ENCODE measurements at places on chromosomes 5 and 9.

GRCh38 chr5:55483885-55484284 is 50.9 kb downstream of the PLPP1 start:
- no peak for DNase-seq

- no peak for DNase-seq
These were observed 210.2 kb upstream of the ITGA1 start for GRCh38 chr5:52577546-52577945.

GRCh38 chr5:55610542-55610941 is 75.8 kb upstream of the PLPP1 start:
- DNase-seq, result no peak

GRCh38 chr5:128637031-128637430 is 99.0 kb upstream of the FBN2 start:
- no peak for DNase-seq

- no peak for DNase-seq
These were observed 31.3 kb downstream of the FYB1 start for GRCh38 chr5:39187831-39188731.

- DNase-seq, result no peak
These were observed 409.0 kb downstream of the GADD45G start for GRCh38 chr9:90013778-90014177.

- no peak for DNase-seq
These were observed 177.3 kb downstream of the FGF1 start for GRCh38 chr5:142508591-142508990.

GRCh38 chr9:114806526-114806900 is 674 bp upstream of the TNFSF15 start:
- DNase-seq, result no peak

DNA sequence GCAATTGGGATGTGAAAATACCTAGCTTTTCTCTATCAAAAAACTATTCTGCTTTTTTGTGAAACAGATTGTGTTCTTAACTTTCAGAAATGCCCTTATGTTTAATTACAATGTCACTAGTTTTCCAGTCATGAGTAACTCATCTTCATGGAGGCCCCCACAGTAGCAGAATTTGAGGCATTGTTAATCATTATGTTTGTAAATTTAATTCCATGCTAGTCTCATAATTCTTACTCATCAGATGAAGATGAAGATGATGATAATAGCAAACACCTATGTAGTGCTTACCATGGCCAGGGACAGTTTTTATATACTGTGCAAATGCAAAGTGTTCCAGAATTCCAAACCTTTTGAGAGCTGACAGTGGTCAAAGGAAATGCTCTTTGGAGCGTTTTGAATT is 27.7 kb upstream of the F2R start:
- no peak for DNase-seq

DNA sequence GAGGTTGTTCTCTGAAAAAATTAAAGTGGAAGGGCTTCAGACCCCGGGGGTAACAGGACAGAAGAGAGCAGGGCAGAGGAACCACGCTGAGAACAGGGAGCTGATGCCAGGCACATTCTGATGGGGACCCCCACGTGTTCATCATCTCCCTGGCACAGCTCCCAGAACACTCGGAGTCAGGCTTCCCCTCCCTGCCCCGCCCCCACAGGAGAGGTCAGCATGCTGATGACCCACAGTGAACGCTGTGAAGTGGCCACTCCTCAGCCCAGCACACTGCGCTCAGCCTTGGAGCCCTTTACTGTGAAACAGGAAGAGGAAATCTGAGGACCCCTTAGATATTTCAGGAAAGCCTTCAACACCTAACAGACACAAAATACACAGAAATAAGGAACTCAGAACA is 16.4 kb downstream of the RETREG1 start:
- DNase-seq, result no peak

GRCh38 chr9:16718296-16718695 is 152.2 kb downstream of the BNC2 start:
- no peak for DNase-seq

GRCh38 chr5:28084069-28084468 is 1045.7 kb upstream of the CDH9 start:
- no peak for DNase-seq

GRCh38 chr5:1542781-1543180 is 19.0 kb upstream of the LPCAT1 start:
- DNase-seq, result no peak

DNA sequence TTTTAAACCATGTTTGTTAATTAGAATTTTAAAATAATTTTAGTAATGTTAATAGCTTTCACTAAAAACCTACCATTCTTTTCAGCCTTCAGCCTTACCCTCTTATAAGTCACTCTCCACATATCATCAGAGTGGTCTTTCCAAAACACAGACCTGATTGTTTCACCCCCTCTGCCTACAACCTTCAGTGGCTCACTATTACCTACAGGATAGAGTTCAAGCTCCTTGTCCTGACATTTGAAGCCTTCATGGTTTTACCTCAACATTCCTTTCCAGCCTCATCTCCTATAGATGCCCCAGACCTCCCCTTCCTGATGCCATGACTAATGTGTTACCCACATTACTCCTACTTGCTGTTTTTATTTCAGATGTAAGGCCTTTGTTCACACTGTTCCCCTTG is 27.8 kb upstream of the STRBP start:
- no peak for DNase-seq

DNA sequence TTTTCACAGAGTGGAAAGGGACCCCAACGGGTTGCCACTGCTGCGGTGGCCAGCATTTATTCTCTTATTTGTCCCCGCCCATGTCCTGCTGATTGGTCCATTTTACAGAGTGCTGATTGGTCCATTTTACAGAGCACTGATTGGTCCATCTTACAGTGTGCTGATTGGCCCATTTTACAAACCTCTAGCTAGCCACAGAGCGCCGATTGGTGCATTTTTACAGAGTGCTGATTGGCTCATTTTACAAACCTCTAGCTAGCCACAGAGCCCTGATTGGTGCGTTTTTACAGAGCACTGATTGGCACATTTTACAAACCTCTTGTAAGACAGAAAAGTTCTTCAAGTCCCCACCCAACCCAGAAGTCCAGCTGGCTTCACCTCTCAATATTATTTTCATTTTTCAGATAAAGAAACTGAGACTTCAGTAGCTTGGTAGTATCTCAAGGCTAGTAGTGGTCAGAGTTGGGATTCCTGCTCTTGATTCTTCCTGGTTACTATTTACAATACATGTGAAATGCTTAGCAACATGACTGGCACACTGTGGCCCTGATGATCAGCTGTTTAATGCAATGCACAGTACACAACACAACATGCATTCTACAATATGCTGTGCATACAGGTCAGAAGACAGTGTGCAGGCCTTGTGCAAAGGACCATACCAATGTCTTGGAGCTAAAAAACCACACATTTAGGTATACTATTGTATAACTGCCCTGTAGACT is 63.6 kb upstream of the BOD1 start:
- no peak for DNase-seq

- no peak for DNase-seq
These were observed 104.0 kb upstream of the SARDH start for GRCh38 chr9:133842174-133842573.

- DNase-seq, result no peak
These were observed 54.2 kb downstream of the C9orf50 start for GRCh38 chr9:129566563-129567266.

DNA sequence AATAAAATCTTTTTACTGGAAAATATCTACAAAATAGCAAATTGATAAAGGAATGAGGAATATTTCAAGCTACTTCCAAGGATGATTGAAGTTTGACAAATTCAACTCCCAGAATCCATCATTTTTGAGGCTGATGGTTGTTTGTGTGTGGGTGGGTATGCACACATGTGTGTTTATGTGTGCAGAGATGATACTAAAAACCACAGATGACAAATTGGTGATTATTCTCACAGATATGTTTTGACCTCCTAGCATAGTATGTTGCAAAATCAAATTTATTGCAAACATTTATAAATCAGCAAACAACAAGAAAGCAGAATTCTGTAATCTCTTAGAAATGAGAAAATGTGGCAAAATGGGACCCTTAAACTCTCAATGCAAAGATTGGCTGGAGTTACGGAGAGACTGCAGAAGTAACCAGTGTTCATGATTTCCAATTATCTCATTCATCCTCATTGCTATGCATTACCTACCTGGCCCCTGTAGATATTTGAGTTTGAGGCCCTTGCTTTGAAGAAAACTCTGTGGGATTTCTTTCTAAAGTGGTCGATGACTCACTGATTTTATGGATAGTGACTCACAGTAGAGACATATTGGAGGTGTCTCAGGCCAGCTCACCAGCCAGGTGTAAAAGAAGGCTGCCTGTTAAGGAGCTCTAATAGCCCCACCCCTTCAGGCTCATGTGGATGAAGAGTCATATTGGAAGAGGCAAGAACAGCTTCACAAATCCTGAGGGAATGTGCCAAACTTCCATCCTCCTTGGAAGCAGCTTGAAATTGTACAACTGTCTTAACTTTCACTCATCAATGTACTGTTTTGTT is 44.6 kb upstream of the TMC1 start:
- DNase-seq, result peak; percentile 24

DNA sequence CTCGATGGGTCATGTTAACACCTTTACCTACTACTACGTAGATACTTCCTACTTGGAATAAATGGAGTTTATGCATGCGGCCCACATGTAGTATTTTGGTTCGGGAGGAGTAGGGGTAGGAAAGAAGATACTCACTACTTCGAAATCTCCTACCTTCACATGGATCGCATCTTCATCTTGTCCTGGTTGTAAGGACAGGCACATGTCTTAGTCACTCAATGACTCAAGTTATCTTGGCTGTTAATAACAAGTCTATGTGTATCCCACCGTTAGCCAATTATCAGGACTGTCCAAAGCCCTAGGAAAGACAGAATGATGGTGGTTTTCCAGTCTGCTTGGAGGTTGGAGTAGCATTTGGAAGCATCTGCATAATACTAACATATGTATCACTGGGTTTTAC is 24.1 kb downstream of the CMYA5 start:
- DNase-seq, result no peak

DNA sequence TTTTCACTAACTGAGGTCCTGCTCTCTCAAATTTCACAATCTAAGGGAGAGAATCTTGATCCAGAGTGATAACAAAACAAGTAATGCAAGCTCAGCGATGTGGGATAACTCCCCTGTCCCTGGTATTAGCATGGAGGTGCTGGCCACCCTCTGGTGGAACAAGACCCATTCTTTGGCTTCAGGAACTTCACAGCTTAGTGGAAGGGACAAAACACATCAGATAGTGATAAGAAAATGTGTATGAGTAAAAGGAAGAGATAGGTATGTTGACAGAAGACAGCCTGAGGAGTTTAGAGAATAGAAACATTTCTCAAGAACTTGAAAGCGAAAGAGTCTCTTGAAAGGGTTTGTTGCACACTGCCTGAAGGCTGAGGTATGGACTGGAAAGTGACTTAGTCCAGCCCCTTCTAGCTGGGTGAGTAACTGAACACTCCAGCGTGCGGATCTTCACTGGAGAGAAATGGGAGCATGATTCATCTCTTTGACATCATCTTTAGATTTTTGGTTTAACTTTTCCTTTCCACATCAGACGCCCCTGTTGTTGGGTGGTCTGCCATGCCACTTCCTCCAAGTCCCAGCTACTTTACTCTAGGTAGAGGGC is 25.4 kb upstream of the ZSWIM6 start:
- peak; percentile 10 for DNase-seq

DNA sequence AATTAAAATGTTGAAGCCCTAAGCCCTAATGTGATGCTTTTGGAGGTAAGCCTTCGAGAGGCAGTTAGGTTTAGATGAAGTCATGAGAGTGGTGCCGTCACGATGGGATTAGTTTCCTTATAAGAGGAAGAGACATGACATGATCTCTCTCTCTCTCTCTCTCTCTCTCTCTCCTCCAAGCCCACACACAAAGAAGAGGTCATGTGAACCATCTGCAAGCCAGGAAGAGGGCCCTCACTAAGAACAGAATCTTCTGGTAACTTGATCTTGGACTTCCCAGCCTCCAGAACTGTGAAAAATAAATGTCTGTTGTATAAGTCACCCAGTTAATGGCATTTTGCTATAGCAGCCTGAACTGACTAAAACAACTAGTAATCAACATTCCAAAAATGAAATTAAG is 175.5 kb downstream of the GNA14 start:
- no peak for DNase-seq

GRCh38 chr9:98811051-98811650 is 3.7 kb downstream of the GALNT12 start:
- no peak for DNase-seq

DNA sequence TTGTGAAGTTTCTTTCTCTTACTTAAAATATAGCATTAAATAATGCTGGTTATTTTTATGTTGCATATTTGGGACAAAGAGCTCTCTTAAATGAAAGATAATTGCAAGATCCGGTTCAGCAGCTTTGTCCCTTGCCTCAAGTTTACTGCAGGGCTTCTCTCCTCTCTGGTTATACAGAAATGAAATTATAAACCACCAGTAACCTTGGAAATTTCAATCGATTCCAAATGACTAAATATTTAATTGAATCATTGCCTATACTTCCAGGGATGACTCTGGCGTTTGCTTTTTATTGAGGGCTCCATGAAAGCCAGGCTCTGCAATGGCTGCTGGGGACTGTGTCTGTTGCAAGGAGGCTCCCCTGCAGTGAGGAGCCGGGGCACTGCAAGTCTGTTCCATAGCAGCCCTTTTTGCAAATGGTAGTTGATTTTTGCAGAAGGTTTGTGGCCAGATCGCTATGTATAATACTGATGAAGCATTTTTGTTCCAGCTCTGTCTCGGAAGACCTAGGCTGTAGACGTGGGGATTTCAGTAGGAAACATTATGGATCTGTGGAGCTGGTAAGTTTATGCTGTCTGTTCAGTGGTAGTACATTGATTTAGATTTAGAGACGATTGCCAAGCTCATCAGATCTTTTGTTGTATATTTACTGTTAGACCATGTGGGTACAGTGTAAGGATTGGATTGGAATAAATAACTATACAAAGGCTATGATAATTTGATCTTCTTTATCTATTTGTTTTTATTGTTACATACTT is at the start of gene GARNL3:
TSS of gene GARNL3 (plus strand) at position 313 of the 758 bp plus-strand sequence. CDS start at position 417, 104 bp downstream.
- DNase-seq, result no peak

- DNase-seq, result no peak
These were observed 9.0 kb downstream of the FCN2 start for GRCh38 chr9:134889386-134890154.

DNA sequence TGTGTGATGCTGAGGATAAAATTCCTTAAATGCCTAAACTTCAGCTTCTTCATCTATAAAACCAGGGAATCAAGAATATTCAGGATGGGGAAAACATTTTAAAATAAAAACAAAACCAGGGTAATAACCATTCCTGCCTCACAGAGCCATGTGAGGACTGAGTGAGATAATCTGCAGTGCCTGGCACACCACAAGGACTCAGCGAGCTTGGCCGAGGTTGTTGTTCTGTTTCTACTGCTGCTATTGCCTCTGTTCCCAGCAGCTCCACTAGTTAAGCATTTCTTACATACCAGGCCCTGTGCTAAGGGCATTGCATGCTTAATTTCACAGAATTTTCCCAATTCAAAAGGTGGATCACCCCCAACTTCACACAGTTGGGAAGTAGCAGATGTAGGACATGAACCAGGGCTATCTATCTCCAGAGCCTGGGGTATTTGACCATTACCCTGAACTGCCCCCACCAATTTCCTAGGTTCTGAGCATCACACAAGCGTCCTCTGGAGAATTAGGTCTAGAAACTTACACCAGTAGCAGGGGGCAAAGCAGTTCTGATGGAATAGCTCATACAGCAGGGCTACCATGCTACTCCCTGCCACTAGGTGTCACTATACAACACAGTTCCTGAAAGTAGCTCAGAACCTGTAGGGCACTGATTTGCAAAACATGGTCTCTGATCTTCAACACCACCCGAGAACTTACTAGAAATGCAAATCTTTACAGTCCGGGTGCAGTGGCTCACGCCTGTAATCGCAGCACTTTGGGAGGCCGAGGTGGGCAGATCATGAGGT is 74.3 kb downstream of the LRSAM1 start:
- DNase-seq, result no peak

GRCh38 chr5:7589800-7590199 is 193.9 kb downstream of the ADCY2 start:
- DNase-seq, result no peak
